Activated CD4-positive, alpha-beta T cell treated with anti-CD3 and anti-CD28 coated beads for 1 hour (primary cell): ENCODE measurements at places on chromosomes 12 and 14.

DNA sequence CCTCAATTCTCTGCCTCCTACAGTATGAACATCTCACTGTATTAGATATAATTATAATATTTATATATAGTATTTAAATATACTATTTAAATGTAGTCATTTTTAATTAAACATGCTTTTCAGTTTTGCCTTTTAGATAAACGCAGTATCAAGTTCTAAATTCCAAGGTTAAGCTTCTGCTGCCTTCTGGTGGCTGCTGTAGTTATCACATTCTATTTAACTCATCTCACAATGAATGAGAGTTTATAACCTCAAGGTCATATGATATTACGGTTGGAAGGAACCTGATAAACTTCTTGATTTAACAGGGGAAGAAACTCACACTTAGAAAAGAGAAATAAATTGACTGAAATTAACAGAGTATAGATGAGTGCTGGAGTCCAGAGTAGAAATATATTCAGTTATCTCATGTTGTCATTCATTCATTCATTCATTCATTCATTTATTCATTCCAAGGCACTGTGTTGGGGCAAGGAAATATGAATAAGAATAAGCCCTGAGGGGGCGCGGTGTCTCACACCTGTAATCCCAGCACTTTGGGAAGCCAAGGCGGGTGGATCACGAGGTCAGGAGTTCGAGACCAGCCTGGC lies 31.9 kb downstream of the GUCY2C start:
- DNase-seq: no peak

- no peak for DNase-seq
These were observed 14.5 kb upstream of the ADSS1 start for GRCh38 chr14:104709387-104710039.

DNA sequence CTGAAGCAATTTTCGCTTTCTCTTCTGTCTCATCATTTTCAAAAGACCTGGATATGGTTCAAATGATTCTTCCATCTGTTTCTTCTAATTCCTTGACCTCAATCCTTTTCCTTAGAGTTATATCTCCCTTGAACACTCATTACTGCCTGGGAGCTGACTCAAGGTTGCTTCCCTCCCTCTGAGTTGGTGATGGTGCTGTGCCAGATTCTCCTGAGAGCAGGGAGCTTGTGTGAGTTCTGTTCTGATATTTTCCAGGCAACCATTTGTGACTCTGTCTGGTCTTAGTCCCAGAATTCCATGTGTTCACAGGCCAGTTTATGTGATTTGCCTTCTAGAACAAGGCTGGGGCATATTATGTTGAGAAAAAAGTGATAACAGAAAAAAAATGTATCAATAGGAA lies 505.1 kb upstream of the SYT1 start:
- DNase-seq: no peak

GRCh38 chr12:14185427-14186192 lies 179.9 kb upstream of the ATF7IP start:
- DNase-seq: no peak

DNA sequence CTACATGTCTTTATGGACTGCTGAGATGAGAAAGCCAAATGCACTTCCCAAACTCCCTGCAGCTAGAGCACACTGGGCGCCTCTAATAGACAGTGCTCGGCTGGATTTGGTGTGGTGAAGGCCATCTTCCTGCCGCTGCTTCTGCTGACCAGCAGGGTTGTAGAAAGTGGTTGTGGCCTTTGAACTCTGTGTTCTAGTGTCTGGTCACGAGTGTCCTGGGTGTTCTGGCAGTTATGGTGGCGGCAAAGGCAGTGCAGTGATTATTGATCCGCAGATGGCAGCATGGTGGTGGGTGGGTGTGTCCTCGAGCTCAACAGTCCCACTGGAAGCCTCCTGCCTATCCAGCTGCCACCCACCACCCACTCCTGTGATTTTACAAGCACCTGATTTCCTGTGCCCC lies 43.4 kb downstream of the SMIM41 start:
- DNase-seq: no peak

- no peak for DNase-seq
These were observed 14.9 kb downstream of the TUBA1C start for GRCh38 chr12:49279706-49280159.

GRCh38 chr14:64944861-64945260 lies 2.3 kb upstream of the GPX2 start:
- no peak for DNase-seq

- DNase-seq: no peak
These were observed 1012.8 kb upstream of the FBXO33 start for GRCh38 chr14:40445020-40445419.

DNA sequence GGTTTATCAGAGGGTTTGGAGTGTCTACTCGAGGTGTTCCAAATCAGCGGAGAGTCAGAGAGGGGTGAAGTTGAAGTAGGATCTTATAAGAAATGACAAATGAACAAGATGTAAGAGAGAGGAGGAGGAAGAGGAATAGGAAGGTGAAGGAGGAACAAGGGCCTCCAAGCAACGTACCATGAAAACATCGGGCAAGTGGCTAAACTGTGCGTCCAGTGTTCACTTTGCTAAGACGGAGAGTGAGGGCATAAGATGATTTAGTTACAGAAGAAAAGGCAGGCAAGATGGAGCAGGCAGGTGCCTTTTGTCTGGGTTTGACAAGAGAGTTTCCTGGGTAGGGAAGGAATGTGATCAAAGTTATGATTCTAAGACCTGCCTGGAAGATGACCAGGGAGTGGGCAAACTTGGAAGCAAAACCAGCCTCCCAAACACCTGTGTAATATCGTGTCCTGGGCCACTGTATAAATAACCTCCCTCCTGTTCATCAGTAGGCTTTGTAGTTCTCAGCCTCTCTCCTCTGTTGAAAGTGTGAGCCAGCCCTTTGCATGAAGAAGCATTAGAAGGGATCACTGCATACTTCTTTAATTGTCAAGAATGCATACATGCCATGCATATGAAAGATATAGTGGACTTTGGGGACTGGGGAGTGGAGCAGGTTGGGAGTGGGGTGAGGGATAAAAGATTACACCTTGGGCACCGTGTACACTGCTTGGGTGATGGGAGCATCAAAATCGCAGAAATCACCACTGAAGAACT lies 111.4 kb downstream of the ZFP36L1 start:
- DNase-seq: no peak

- no peak for DNase-seq
These were observed 24.8 kb downstream of the PRORP start for GRCh38 chr14:35147186-35147585.

GRCh38 chr14:36300337-36300736 lies 20.1 kb downstream of the MBIP start:
- DNase-seq: no peak

- DNase-seq: no peak
These were observed 105.1 kb downstream of the PRIMA1 start for GRCh38 chr14:93683226-93683625.

DNA sequence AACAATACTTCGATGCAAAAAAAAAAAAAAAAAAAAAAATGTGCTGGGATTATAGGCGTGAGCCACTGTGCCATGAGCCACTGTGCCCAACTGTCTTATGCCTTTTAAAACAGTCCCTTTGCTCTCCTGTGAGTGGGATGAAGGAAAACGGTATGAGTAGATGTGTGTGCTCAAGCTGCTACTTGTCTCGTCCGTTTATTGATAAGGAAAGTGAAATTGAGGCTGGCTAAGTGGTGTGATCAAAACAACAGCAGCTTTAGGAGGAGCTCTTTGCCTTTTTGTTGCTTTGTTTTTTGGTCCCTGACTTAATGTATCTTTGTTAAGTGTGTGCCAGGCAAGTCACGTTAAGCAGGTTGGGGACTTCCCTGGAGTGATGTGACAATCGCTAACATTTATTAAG lies 275.9 kb downstream of the TMEM132C start:
- no peak for DNase-seq

DNA sequence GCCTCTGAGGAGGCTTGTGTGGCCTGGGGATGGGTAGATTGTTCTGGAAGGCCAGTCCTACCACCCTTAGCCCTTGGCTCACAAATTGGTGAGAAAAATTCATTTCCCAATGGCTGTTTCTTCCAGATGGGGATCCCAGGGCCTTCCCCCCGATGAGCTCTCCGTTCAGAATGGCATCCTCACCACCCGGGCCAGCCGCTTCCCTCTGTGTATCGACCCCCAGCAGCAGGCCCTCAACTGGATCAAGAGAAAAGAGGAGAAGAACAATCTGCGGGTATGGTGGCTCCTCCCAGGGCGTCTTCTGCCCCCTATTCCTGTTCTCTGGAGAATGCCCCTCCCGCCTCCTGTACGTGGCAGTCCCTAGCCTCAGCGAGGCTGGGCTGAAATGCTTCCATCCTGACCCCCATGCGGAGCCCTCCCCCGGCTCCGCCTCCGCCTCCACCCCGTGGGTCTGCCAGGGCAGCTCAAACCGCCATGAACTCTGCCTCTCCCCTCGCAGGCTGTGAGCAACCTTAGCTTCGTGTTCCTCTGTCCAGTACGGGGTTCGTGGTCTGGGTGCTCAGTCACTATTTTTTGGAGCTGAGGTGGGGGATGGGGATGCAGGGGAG lies 57.8 kb downstream of the CCDC92 start:
- no peak for DNase-seq

- no peak for DNase-seq
These were observed 21.1 kb upstream of the C1S start for GRCh38 chr12:7039403-7039802.
